Prostate gland (tissue), 2 donors: ENCODE measurements at places on chromosomes 1 and 21. TPM values are rescaled to one million over a fixed set of nuclear protein-coding genes. Genes with fewer than 3 reads are reported as not detected.

EXOC8 gene
- 14.8 TPM for total RNA-seq

TEDDM1 gene
- not detected for total RNA-seq

UMODL1 gene
- 0.57 TPM for total RNA-seq

FGR gene
- 4.0 TPM for total RNA-seq

OR2T2 gene
- not detected for total RNA-seq

PADI2 gene
- 1.1 TPM for total RNA-seq

- DNase-seq = no peak
Observed at GRCh38 chr1:11703357-11704193, 12.1 kb downstream of the DRAXIN start.

DNA sequence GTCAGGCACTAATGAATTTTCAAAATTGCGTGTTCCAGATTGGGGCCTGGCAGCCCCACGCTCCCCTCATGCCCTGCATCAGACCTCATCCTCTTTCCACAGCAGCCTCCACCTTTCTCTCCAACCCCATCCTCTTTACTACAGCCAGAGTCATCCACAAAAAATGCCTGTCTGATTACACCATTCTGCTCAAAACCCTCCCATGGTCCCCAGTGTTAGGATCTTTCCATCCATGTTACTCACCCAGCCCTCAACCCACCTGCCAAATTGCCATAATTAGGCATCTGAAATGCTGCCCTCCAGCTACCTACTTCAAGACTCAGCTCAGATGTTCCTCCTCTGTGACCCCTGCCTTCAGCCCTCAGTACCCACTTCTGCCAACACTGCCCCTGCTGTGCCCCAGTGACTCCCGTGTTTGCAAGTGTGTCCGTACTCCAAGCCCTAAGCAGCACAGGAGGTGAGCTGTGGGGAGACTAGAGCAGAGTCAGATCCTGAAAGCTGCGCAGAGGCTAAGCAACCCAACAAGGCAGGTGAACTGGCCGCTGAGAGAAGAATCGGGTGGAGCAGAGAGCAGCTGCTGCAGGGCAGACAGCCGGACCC, 715 bp upstream of the ARTN start:
- no peak for DNase-seq

GRCh38 chr1:168786476-168787330, 57.7 kb upstream of the DPT start:
- DNase-seq = no peak

- DNase-seq = peak; percentile 35
Observed at GRCh38 chr1:208219098-208219658, 25.0 kb downstream of the PLXNA2 start.

DNA sequence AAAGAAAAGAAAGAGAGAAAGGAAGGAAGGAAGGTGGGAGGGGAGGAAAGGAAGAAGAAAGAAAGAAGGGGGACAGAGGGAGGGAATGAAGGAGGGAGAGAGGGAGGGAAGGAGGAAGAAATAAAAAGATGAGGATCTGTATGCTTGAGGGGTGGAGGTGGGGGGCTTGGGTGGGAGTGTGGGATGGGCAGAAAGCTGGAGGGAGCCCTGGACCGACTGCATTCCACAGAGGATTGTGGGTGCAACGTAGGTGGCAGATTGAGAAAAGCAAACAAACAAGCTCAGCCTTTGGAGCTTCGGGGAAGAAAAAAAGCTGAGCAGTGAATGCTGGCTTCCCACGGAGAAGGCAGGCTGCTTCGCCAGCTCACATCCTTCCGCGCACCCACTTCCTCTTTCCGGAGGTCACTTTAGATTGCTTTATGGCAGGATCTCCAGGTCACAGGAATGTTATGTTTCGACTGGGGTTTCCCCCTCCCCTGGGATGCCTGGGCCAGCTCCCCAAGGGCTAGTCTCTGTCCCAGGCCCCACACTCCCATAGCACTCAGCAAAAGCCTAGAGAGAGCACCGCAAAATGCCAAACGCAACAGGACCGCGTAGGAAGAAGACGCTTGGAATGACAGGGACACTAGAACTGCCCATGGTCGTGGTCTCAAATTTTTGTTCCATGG, 20.7 kb upstream of the LGALS8 start:
- DNase-seq = peak; percentile 65

DNA sequence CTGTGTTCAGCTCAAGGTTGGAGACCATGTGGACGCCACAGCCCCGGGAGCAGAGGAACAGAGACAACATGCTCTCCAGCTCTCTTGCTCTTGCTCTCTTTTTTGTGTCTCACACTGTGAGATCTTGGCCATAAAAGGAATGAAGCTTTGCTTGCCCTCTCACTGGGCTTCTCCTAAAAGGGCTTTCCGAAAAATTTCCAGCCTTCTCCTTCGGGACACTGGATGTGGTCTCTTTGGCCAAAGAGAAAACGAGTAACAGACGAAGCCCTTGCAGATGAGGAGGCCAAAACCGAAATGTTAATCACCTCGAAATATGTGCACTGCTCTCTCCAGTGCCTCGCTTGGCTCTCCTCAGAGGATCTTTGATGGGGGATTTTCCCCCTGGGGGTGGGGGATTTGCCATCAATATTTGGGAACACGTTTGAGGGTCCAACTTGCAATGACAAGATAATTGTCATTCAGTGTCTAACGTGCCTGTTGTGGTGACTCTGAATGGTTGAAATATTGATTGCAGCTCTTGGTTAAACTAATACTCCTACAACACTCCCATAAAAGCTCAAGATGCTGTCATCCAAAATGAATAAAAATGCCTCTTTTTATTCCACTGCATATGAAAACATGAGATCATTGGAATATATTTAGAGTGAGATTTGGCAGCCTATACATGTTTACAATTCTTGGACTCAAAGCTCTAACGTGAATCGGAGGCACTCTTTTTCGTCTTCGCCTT, 68.6 kb upstream of the ANGPTL1 start:
- DNase-seq = no peak

- peak; percentile 76 for DNase-seq
Observed at GRCh38 chr1:22204989-22205913, 62.4 kb upstream of the WNT4 start.

DNA sequence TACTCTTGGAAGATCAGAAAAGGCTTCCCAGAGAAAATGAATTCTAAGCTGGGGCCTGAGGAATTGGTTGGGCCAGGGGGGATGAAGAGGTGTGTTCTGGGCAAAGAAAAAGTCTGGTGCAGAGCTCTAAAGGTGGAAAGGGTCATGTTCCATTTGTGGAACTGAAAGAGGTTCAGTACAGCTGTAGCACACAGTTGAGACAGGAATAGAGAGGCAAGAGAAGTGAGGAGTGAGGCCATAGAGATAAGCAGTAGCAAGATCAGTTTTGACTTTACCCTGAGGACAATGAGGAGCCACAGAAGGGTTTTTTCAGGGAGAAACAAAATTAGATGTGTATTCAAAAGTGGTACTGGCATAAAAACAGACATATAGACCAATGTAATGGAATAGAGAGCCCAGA, 30.3 kb upstream of the MUTYH start:
- no peak for DNase-seq

DNA sequence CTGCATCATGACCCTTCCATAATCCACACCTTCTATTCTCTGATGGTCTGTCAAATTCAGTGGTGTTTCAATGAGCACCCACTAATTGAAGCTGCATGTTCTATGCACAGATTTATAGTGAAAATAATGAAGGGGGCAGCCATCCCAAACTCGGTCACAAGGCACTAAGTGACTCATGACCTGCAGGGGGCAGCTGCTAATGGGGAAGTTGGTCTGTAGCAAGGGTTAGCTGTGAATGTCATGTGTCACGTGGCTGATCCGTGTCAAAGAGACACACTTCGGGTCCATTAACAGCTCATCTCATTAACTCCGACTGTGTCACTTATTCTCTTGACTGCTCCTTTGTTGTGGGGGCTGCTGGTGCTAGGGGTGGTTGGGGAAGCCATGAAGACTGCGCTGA, 306.6 kb downstream of the PCP4 start:
- no peak for DNase-seq

- DNase-seq = no peak
Observed at GRCh38 chr1:65222340-65222940, 74.4 kb downstream of the AK4 start.

DNA sequence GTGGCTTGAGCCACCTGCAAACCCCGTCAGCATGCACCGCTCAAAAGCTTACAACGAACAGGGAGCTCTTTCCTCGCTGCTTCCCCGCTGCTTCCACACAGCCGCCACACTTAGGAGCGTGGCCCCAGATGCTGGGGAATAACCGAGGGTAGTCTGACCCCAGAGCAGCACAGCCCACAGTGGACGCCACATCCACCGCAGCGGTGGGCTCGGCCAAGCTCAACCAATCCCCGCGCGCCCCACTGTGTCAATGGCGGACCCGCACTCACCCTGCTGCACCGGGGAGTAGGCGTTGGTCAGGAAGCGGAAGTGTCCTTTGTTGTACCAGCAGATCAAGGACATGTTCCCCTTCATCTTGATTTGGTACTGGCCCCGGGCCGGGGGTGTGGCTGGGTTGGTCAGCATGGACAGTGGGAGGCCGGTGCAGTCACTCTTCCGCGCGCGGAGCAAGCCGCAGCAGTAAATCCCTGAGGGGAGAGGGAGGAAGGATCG, 93.5 kb downstream of the PGBD5 start:
- DNase-seq = no peak

- no peak for DNase-seq
Observed at GRCh38 chr1:44685881-44686280, 11.4 kb downstream of the ARMH1 start.

DNA sequence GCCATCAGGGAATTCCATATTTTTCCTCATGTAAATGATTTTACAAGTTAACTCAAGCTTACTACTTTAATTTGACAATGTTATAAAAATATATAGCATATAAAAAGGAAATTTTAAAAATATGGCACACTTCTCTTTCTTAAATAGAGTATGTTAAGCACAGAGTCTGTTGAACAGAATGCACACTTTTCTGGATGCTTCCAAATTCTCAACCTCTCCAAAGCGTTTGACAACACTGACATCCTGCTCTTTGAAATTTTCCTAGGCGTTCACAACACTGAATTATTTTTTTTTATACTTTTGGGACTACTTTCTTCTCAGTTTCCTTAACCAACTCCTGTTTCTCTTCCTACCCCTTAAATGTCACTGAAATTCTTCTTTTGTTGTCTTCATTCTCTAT, 117.8 kb upstream of the PLXNA2 start:
- no peak for DNase-seq

- peak; percentile 22 for DNase-seq
Observed at GRCh38 chr1:153922076-153922971, 448 bp downstream of the GATAD2B start.

GRCh38 chr21:39105341-39105765, 77.9 kb downstream of the PSMG1 start:
- DNase-seq = peak; percentile 36

DNA sequence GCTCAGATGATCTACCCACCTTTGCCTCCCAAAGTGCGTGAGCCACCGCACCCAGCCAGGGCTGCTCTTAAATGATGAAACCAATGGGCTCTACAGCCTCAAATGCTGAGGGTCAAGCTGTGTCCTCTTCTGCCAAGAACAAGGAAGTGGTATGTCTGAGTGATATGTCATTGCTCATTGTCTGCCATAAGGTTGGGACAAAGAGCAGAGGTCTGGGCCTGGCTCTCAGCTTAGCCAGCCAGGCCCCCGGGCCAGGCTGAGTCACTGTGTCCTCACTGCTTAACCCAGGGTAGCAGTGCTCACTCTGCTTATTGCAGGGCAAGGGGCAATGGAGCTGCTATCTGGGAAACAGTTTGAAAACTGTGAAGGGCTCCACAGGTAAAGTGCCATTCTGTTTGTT, 8.3 kb upstream of the ETS2 start:
- no peak for DNase-seq

DNA sequence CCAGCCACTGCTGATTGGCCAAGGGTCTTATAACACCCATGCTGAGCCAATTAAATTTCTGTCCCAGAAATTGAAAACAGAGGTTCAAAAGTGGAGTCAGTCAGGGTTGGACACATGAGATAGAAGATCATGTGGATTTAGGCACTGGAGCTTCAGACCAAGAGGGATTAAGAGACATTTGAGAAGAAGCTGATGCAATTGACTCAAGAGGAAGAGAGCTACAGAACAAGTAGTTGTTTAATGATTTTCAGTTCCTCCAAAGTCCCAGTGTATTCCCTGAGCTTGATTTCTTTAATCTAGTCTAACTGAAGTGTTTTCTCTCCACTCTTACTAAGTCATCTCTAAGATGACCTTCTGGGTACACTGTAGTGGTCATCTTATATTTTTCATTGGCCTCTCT, 227.1 kb downstream of the DUSP10 start:
- no peak for DNase-seq

DNA sequence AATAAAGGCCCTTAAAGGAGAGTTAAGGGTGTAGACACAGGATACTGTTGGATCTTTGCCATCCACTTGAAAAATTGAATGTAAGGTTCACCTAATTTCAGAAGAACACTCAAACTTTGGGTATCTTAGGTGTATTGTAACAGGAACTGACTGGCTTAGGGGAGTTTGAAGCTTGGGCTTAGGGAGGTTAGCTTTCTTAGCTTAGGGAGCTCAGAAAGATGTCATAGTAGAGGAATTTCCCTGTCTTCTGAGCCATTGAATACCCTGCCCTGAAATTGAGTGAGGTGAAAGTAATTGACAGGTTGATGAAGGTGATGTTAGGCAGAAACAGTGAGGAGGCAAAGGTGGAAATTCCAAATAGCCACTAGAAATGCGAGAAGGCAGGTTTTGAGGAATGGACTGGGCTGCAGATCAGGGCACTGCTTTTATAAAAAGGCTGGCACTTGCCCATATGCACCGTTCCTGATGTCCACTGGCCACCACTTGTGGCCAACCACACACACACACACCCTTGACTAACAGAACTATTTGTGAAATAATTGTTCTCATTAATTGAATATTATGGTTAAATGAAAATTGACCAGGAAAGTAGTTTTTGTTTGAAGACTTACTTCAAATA, 16.5 kb downstream of the BACH1 start:
- no peak for DNase-seq

- no peak for DNase-seq
Observed at GRCh38 chr1:17922833-17923232, 167.7 kb downstream of the ACTL8 start.

DNA sequence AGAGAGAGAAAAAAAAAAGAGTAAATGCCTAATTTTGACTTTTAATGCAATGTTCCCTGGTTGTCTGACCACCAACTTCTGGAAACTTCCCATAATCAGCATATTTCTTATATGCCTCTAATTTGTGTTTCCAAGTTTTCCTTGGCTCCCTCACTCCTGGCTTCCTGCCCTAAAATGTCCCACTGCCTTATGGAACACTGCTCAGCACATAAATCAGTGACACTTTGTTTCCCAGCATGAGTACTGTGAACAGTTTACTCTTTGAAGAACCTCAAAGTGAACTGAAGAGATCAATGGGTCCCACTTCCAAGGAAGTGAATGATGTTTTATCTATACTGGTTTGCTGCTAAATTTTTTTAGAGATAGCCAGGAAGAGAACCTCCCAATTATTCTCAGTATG, 271.3 kb upstream of the PRMT6 start:
- DNase-seq = no peak
